ENCODE measurements at places on chromosomes 5 and 9.

GRCh38 chr5:131129306-131129705, 35.8 kb downstream of the HINT1 start:
- DNase-seq, result no peak

- no peak for DNase-seq
Measured at GRCh38 chr5:147972076-147972840, 65.9 kb upstream of the C5orf46 start.

DNA sequence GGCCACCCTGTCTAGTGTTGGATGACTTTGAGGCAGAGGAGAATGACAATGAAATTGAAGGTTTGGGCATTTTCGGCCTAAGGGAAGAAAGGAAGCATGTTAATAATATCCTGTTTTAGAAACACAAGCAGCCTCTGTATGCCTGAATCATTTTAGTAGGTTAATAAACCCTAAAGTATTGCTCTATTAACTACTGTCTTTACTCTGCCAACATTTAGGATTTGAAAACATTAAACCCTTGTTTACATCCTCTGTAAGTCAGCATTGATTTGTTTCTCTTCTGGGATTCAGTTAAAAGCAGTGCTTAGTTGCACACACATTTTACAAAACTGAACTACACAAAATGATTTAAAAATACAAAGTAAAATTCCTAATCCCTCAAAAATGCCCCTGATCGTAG, 358.9 kb downstream of the ARRDC3 start:
- DNase-seq, result no peak

DNA sequence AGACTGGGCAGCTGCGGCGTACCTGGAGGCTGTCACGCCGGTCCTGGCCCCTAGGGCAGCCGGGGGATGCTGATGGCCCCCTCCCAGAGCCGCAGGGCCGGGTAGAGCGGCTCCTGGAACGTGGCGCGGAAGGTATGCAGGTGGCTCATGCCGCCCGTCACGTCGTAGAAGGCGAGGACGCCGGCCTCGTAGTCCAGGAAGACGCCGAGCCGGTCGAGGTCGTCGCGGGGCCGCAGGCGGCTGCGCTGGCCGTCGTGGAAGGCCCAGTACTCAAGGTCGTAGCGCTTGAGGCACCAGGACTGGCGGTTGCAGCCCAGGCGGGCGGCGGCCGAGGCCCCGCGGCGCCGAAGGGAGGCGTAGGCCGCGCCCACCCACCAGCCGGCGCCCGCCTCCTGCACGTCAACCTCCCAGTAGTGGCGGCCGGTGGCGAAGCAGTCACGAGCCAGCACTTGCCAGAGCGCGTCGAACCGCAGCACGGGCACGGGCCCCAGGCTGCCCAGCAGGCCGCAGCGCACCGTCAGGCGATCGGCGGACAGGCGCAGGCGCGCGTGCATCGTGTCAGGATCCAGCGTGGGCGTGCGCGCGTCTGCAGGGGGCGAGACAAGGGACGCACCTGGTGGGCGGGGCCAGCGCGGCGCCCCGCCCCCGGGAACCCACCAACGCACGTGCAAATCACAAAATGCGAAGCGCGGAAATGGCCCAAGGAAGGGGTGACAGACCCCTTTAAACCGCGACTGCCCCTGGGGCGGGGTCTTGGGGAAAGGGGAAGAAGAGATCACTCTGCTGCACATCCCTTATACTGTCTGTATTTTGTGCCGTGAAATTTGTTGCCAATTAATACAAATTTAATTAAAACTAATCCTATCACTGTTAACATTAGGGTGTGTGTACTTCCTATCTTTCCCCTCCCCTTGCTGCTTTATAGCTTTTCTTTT, 31.2 kb downstream of the NANS start:
- DNase-seq, result no peak

DNA sequence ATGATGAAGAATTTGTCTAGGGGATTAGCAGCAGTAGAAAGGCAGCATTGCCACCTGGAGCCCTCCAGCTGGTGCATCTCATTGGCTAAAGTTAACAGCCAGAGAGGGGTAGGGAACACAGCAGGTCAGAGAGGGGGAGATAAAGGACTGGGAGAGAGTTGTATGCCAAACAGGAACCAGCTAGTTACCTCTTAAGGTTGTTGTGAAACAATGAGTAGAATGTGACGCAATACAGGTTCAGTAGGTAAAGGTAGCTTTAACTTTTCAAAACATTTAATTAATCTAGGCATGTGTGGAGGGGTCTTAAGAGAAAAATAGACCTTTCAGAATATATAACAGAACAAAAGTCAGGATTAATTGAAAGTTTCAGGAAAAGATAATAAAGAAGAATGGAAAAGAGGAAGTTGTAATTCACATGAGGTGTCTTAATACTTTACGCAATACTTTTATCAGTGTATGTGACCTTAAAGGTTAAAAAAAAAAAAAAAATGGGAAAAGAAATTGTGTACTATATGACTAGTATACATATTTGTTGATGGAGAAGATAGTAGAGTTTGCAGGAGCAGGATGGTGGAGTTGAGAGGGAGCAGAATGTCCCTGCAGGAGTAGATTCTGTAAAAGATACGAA, 14.3 kb downstream of the FBXO38 start:
- DNase-seq, result no peak

- DNase-seq, result peak; percentile 58
Measured at GRCh38 chr5:94524841-94525697, 93.3 kb downstream of the KIAA0825 start.

DNA sequence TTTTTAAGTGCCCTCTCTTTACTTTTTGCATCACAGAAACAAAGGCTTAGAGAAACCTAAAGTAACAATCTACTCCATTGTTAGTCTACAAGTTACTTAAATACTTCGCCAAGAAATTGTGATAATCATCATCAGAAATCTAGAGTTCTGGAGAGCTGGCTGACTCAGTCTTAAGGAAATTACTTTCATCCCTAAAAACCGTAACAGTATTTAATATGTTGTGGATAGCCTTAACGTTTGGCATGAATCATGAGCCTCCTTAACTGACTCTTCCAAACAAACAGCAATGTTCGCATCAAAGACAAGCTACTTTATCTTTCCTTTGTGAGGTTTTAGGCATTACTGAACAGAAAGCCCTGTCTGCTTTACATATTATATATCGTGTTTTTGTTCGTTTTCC, 128.7 kb downstream of the NIPBL start:
- DNase-seq, result no peak

- no peak for DNase-seq
Measured at GRCh38 chr9:91935066-91935749, 14.8 kb downstream of the ROR2 start.

- DNase-seq, result no peak
Measured at GRCh38 chr5:15598294-15598902, 98.4 kb downstream of the FBXL7 start.

DNA sequence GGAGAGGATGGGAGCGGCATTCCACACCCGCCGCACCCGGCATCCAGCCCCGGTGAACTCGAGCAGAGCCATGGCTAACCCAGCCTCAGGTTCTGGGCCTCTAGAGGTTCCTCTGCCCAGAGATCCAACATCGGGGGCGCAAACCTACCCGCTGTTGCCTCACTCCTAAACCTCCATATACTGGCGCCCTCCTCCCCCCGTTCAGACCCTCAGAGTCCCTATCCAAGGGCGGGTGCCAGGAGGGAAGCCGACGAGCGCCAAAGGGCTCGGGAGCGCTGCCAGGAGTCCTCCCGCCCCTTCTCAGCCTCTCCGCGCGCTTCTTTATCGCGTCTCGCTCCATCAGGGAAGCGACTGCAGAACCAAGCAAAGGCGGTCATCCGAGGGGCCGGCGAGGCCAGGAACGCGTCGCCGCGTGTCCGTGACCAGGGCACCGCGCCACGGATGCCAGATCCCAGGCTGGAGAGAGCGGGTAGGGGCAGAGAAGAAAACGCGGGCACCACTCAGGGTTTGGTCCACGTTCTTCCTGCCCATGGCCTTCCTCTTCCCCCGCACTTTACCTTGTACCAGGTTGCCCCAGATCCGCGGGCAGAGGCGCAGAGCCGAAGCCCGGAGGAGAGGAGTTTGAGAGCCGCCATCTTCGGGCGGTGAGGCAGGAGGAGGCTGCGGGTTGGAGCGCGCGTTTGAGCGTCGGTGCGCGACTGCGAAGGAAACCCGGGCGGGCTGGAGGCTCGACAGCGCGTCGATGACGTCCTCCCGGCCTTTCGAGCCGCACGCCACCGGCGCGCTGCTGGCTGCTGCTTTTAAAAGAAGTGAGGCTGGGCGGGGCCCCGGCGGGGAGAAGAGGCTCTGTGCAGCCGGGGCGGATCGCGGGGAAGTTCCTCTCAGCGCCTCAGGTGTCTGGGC, at the start of gene OXCT1:
TSS of gene OXCT1 (minus strand) at position 702 of the 903 bp plus-strand sequence. CDS start at position 635, 67 bp downstream.
- DNase-seq, result peak; percentile 76

- no peak for DNase-seq
Measured at GRCh38 chr5:82106207-82106606, 134.4 kb downstream of the ATG10 start.

- DNase-seq, result peak; percentile 49
Measured at GRCh38 chr5:139131465-139131864, 66.7 kb downstream of the SIL1 start.

- no peak for DNase-seq
Measured at GRCh38 chr9:130823435-130823834, 11.6 kb upstream of the ABL1 start.

DNA sequence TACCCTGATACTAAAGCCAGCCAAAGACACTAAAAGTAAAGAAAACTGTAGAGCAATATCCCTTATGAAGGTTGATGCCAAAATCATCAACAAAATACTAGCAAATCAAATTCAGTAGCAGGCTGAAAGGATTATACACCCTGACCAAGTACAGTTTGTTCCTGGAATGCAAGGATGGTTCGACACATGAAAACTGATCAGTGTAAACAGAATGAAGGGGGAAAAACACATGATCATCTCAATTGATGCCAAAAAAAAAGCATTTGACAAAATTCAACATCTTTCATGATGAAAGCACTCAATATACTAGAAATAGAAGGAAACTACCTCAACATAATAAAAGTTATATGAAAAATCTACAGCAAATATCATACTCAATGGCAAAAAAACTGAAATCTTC, 43.5 kb upstream of the LRRC14B start:
- no peak for DNase-seq

- DNase-seq, result no peak
Measured at GRCh38 chr9:99459919-99460318, 237.8 kb downstream of the SEC61B start.

DNA sequence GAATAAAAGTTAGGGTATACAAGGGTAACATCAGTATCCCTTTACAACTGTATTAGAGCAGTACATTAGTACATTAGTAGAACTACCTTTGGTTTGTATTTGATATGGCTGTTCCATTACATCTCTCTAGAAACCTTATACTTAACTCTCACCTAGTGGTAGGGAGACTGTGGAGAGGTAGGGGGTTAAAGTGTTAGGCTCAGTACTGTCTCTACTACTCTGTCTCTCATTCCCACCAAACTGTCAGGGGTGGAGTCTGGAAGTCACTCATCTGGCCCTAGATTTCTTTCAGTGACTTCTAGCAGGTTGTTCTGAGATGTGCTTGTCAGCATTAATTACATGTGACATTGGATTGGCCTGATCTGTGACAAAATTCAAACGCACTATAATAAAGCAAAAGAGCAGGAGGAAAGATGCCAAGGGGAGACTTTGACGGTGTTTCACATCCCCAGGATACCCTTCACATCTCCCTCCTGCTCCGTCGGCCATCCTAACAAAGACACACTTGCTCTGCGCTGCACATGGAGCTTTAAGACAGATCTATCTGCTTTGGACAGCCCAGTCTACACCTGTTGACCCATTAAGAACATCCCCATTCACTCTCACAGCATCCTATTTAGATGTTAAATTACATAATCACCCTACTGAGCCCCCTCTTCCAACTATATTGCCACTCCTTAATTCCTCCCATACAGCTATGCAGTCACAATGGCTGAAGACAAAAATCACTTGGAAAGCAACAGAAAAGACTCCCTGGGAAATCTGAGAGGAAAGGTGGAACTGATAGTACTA, 1043.0 kb upstream of the DMAC1 start:
- DNase-seq, result no peak

DNA sequence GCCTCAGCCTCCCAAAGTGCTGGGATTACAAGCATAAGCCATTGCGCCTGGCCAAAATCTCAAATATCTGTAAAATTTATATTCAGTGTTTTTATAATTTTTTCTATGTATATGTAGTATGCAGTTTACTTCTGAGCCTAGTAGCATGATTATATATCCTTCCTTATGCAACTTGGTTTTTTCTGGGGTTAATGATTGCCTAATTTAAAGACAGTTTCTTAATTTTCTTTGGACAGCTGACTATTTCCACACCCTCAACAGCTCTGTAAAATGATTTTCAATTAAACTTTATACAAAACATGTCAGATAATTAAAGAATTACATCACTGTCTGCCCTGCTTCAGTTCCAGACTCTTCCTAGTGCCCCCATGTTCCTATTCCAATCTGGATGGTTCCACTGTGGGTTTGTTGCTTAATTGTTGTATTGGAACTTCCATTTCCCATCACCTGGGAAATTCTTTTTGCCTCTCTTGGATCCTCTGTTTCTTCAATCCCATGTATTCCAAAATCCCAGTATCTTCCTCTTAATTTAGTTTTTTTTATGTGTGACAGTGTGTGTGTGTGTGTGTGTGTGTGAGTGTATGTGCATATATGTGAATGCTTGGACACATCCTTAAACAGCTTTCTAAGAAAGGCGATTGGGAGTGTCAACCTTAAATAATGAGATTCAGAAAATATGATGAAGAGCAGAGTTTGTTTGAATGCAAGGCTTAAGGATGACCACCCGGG, 53.2 kb downstream of the C5orf22 start:
- DNase-seq, result no peak

DNA sequence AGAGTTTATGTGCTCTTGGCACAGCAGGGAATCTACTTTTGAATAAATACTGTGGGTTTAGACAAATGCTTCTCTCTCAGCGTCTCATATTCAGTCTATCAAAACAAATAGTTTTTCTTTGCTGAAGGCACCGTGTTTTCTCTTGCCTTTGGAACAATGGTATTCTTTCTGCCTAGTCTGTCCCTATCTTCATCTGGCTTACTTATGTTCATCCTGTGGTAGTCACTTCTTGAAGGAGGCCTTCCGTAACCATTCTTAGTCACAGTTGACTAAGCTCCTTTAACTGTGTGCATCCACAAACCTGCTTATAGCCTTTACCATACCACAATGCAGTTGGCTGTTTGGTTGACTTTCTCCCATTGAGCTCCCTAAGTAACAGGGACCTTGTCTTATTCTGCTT, 45.9 kb downstream of the LARP1 start:
- no peak for DNase-seq

DNA sequence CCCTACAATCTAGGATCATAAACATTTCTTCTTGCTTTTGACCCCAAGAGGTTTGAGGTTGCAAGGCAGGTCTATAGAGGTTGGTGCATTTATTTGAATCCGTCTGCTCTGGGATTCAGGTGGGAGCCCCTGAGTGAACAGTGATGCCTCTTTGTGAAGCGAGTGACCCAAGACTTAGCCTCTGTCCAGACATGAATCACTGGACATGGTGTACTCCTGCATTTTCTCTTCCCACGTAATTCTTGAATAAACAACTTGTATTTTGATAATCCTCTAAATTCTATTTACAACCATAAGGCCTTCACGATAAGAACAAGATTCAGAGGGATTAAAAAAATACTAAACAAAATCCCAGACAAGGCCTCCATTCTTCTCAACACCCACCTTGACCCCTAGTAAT, 67.5 kb upstream of the PLPP6 start:
- DNase-seq, result no peak

DNA sequence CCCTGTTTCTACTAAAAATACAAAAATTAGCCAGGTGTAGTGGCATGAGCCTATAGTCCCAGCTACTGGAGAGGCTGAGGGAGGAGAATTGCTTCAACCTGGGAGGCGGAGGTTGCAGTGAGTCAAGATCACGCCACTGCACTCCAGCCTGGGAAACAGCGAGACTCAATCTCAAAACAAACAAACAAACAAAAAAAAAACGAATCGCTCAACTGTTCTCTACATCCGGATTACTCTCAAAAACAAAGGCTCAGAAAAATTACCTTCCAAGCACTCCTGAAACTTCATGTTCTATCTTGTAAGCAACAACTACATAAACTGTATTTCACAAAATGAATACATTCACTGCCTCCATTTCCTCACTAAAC, 14.0 kb downstream of the UBAP2 start:
- DNase-seq, result no peak

Measured in hippocampal formation (tissue), 2 donors.